ENCODE measurements at places on chromosomes 6 and 20. TPM values are rescaled to one million over a fixed set of nuclear protein-coding genes. Genes with fewer than 3 reads are reported as not detected.

USP49 gene
- total RNA-seq = 3.1 TPM

GABRR1 gene
- total RNA-seq = not detected

BPIFA1 gene
- not detected for total RNA-seq

GJA1 gene
- 482 TPM for total RNA-seq

C20orf141 gene
- total RNA-seq = not detected

C6orf132 gene
- not detected for total RNA-seq

DNA sequence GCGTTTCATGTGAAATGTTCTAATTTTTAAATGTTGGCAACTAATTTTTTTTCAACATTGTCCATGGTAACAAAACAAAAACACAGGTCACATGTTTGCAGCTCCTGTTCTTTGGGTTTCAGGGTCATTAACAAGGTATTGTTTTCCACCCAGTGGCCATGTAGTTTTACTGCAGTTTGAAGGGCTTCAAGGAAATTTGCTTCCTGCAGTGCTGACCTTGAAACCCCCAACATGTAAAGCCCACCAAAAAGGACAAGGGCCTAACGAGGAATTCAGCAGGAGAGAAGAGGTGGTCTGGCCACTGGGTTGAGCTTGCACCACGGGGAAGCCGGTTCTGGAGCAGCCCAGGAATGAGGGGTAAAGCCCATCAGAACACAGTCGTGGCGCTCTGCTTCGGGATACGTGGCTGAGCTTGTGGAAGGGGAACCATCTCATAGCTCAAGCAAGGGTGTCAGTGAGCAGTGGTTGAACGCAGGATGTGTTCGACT is 13.9 kb upstream of the KLHL31 start:
- peak; percentile 57 for DNase-seq

- DNase-seq = no peak
These were observed 22.0 kb downstream of the ADA start for GRCh38 chr20:44629542-44629941.

DNA sequence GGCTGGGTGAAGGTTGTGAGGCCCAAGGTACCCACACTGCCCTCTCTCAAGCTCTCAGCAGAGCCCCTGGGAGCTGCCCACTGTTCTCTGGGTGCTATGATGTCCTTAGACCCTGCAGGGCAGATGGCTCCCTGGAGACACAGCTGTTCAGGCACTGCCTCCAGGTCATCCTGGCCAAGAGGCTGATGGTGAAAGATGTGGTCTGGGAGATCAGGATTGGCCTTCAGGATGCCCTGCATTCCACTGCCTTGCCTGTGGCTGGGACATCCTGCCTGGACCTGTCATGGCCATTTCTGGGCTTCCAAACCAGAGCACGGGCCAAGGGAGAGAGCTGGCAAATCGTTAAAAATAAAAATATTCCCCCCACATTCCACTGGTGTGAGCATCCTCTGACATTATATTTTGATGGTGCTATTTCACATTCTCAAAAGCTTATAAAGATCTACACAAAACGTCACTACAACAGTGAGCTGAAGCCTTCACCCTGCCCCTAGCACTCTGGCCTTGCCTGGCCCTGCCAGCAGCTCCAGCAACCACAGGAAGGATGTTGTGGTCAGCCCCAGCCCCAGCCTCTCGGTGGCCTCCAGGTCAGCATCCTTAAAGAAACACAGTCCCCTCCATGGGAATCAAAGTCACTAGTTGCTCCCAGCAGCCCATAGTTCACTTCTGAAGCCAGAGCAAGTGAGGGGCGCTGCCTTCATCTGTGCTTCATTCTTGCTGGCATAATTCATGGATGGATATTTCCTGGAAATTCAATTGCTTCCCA is 13.5 kb upstream of the KCNK16 start:
- no peak for DNase-seq

- DNase-seq = no peak
These were observed 7.7 kb upstream of the AIF1 start for GRCh38 chr6:31607317-31607716.

GRCh38 chr6:110875548-110876169 is 1.1 kb downstream of the AMD1 start:
- DNase-seq = peak; percentile 40

DNA sequence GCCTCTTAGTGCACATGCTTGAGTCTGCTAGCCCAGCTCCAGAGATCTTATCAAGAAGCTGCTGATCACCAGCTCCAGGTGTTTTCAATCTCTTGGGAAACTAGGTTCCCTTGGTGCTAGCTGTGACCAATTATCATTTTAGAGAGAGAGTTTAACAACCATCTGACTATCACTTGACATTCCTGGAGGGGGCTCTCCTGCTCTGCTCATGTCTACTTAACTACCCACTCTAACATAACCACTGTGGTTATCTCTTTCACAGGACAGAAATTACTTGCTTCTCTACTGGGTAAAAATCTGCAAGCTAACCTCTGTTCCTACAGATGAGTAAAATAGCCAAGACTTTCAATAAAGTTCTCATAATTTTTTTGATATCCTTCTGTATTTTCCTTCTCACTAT is 823.4 kb upstream of the GJE1 start:
- DNase-seq = no peak

GRCh38 chr6:28953585-28954258 is 29.9 kb upstream of the TRIM27 start:
- peak; percentile 29 for DNase-seq

DNA sequence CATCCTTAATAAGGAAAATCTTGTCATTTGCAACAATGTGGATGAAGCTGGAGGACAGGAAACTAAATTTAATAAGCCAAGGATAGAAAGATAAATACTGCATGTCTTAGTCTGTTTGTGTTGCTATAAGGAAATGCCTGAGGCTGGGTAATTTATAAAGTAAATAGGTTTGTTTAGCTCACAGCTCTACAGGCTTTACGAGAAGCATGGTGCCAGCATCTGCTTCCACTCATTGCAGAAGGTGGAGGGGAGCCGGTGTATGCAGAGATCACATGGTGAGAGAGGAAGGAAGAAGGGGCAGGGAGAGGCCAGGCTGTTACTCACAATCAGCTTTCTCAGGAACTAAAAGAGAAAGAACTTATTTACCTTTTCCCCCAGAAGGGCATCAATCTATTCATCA is 118.9 kb upstream of the SMLR1 start:
- DNase-seq = peak; percentile 42
